ENCODE measurements at places on chromosomes 4 and X.

GRCh38 chr4:52919461-52919860, 57.3 kb downstream of the RASL11B start:
- no peak for DNase-seq

DNA sequence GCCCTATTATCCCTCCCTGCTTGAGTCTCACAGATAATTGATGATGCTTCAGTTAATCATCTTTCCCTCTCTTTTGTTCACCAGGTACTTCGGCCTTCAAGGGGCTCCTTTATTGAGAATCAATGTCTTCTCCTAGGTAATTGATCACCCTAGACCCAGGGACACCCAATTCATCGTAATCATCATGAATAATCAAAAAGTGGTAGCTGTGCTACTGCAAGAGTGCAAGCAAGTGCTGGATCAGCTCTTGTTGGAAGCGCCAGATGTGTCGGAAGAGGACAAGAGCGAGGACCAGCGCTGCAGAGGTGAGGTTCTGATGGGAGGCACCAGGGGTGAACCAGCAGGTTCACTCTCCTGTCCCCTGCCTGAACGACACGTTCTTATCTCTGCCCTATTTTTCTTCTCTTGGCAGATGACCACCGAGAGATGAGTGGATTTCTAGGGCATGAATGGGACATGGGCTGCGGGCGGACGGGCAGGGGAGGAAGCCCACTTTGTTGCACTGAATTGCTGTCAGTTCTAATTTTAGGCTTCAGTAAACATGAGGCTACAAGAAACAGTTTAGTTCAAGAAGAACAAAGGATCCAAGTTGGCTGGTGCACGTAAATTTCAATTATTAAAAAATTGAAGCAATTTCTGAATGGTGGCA, 80.5 kb downstream of the ALPK1 start:
- no peak for DNase-seq

- no peak for DNase-seq
These were observed 3.5 kb upstream of the HTR2C start for GRCh38 chrX:114580336-114580735.

- no peak for DNase-seq
These were observed 47.4 kb downstream of the LINC00632 start for GRCh38 chrX:140756941-140757340.

DNA sequence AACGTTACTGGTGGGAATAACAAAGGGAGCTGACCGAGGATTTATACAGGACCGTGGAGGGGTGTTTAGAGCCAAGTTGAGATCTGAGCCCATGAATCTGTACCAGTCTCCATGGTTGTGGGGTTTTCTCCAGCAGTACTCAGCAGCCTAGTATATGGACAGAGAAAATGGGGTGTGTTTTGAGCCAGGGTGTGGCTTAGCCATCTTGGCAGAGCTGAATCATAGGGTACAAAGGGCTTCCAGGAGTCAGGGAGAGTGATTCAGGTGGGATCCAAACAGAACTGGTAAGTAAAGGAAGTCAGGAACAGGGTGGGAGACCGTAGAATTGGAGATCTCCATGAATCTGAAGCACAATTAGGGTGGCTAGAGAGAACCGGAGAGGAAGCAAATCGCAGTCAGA, 7.4 kb upstream of the HPRT1 start:
- no peak for DNase-seq

DNA sequence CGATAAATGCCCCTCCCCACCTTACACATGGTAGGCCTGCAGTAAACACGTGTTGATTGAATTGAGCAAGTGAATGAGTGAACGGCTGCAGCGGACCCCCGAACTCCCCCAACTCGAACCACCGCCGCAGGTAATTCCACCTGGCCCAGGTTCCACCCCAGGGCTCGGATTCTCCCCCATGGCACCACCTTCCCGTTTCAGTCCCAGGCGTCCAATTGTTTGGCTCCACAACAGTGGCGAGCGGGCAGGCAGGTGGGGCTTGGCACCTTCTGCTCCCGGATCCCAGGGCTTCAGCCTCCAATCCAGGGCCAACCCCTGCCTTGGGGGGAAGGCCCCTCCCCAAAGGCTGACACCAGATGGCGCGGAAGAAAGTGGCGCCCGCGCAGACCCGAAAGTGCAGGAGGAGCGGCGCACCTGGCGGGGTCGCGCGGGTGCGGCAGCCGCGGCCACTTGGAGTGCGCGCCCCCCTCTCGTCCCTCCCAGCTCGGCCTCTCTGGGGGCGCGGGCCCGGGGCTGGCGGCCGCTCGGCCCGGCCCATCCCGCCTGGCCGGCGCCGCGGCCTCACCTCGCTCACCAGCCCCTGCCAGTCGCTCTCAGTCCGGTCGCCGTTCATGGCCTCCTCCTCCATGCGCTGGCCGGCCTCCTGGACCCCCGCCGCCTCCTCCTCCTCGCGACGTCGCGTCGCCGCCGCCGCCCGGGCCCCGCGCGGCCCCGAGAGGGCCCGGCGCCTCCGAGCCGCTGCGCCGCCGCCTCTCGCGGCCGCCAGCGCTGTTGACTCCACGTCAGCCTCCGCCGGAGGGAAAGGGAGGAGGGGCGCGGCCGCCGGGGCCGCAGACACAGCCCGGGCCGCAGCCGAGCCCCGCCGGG, at the start of gene CCDC149:
Gene CCDC149 (minus strand): TSS at position 791 of the 867 bp plus-strand sequence. CDS start 178 bp downstream, at position 613.
- no peak for DNase-seq

DNA sequence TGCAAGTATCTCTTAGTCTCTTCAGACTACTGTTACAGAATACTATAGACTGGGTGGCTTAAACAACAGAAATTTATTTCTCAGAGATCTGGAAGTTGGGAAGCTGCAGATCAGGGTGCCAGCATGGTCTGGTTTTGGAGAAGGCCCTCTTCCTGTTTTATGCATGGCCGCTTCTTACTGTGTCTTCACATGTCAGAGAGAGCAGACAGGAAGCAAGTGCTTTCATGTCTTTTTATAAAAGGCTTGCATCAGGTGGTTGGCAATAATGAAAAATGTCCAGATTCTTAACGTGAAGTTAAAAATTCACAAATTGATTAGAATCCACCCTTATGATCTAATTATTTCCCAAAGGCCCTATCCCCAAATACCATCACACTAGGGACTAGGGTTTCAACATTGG, 284.9 kb downstream of the RPA4 start:
- no peak for DNase-seq

Data from stimulated activated CD4-positive, alpha-beta T cell treated with anti-CD3 and anti-CD28 coated beads, TNF-alpha, amount 100 ng/mL, for 48 hours (primary cell).